Stimulated activated CD8-positive, alpha-beta memory T cell treated with anti-CD3 and anti-CD28 coated beads, Interleukin-2, amount 100 ng/mL, for 1 hour (primary cell): ENCODE measurements at places on chromosomes 3 and 15.

GRCh38 chr3:46276497-46277099 is 34.3 kb downstream of the CCR3 start:
- peak; percentile 61 for DNase-seq

- no peak for DNase-seq
Observed at GRCh38 chr3:112605285-112605684, 35.7 kb downstream of the CCDC80 start.

DNA sequence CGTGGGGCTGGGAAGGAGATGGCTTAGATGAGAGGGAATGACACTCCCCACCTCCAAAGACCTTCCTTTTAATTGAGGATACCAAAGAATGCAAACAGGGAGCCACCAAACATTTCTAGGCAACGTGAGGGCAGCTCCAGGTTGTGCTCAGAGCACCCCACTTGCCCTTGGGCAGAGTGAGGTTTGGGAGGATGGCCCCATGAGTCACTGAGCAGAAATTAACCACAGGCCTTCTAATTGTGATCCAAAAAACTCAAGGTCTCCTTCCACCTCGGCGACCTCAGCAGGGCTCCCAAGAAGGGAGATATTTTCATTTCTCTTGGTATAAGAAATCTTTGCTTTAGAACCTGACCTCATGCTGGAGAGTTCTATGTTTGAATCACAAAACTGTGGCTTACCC is 305.0 kb upstream of the TPM1 start:
- no peak for DNase-seq

DNA sequence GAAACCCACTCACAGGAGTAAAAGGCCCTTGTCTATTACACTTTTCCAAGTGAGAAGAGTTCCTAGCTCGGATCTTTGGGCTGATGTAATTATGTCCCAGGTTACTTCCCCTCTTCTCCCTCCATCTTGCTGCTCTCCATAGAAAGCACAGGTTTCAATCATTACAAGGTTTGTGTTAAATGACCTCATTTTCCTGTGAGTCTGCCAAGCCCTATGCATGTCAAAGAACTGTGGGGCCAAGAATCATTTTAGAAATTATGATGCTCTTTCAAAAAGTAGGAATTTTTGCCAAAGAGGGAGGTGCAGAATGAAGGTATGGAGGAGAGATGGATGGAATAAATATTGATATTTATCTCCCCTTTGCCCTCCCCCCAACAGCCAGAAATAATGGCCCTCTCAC is 129.3 kb upstream of the TPM1 start:
- DNase-seq = no peak

- DNase-seq = no peak
Observed at GRCh38 chr3:197444793-197445379, 110.9 kb downstream of the BDH1 start.

DNA sequence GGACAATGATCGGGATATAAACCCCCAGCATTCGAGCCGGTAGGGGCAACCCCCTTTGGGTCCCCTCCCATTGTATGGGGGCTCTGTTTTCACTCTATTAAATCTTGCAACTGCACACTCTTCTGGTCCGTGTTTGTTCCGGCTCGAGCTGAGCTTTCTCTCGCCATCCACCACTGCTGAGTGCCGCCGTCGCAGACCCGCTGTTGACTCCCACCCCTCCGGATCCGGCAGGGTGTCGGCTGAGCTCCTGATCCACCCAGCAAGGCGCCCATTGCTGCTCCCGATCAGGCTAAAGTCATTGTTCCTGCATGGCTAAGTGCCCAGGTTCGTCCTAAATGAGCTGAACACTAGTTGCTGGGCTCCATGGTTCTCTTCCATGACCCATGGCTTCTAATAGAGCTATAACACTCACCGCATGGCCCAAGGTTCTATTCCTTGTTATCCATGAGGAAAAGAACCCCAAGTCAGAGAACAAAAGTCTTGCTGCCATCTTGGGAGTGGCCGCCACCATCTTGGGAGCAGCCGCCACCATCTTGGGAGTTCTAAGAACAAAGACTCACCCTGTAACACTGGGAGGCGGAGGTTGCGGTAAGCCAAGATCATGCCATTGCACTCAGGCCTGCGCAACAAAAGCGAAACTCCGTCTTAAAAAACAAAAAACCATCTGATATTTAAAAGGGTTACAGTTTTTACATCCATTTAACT is 11.2 kb upstream of the EHHADH start:
- no peak for DNase-seq

DNA sequence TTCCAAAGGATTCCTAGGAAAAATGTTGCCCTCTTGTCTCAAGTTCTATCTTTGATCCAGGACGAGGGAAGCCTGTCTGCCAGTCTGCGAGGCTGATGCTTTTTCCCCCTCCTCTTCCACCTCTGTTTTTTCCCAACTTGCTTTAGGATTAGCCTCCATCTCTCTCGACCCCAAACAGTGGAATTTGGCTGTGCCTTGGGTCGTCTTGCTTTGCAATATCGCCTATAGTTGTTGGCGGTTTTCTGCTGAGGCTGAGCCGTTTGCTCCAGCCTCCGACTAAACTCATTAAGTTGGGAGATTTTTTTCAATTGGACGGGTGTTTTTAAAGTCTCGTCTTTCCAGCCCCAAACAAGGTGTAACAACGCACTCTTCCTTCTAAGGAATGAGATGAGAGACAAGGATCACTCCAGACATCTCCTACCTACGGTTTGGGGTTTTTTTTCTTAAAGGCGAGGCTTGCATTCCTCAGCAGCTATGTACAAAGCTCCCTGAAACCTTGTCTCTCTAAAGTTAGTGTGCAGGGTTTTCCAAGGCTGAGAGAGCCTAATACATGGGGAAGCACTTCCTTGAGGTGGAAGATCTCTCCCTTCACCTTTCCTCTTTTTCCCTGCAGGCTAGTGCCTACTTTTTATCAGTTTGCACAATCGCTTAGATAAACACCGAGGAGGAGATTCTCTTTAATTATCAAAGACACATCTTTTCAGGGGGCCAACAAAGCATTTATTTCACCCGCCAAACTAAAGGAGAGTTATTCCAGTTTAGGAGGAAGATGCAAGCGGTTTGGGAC is 4.8 kb upstream of the NR2F2 start:
- no peak for DNase-seq

GRCh38 chr15:51218299-51218938 is 120.0 kb downstream of the CYP19A1 start:
- no peak for DNase-seq
